CD4-positive, alpha-beta T cell treated with Interferon alpha-2 for 1 hour (primary cell): ENCODE measurements at places on chromosomes 7 and 10.

DNA sequence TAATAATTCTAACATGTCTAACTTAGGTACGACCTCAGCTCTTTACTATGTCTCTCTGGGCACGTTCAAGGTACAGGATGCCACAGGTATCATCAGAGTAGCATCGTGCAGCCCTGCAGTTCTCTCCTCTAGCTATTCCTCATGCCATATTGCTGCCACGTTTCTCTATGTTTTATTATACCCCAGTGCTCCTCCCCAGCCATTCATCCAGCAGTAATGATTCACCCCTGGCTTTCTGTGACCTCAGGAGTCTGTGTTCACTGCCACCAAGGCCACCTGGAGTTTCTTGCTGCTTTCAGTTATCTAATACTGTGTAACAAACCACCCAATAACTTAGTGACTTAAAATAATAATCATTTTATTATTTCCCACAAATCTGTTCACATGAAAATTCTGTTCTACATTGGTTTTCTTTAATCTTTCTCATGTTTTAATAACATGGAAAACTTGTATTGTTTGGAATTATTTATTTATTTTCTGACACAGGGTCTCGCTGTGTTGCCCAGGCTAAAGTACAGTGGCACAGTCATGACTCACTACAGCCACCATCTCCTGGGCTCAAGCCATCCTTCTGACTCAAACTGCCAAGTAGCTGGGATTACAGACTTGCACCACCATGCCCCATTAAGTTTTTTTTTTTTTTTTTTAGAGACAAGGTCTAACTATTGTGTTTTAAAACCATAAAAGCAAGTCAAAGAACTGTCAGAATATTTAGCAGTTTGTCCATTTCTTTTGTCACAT, 21.8 kb downstream of the REEP3 start:
- DNase-seq: no peak

GRCh38 chr10:19505320-19506312, 310.6 kb upstream of the PLXDC2 start:
- no peak for DNase-seq

GRCh38 chr10:34187201-34187600, 627.9 kb downstream of the PARD3 start:
- no peak for DNase-seq

GRCh38 chr10:63760708-63761047, 239.5 kb downstream of the REEP3 start:
- no peak for DNase-seq

GRCh38 chr7:92720604-92721350, 115.6 kb downstream of the CDK6 start:
- no peak for DNase-seq

DNA sequence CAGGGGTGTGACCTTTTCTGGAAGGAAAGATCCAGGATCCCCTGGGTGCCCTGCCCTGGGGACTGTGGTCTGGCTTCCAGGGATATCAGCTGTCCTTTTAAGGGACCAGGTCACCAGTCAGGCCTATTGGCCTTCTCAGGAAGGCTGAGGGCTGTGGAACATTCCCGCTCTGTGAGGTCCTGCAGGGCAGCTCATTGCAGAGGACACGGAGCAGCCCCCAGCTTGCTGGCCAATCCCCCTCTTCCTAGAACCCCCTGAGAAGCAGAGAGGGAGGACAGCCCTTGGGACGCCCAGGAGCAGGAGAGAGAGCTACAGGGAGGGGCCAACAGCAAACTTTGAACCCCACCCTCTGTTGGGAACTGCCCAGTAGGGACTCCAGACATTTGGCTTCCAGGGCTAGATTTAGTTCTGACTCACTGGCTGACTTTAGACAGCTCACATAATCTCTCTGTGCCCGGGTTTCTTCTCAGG, 67.9 kb upstream of the COL13A1 start:
- no peak for DNase-seq

GRCh38 chr10:49141541-49142332, 7.9 kb upstream of the FAM170B start:
- DNase-seq: no peak

- no peak for DNase-seq
Measured at GRCh38 chr10:97822261-97822687, 27.4 kb upstream of the GOLGA7B start.

DNA sequence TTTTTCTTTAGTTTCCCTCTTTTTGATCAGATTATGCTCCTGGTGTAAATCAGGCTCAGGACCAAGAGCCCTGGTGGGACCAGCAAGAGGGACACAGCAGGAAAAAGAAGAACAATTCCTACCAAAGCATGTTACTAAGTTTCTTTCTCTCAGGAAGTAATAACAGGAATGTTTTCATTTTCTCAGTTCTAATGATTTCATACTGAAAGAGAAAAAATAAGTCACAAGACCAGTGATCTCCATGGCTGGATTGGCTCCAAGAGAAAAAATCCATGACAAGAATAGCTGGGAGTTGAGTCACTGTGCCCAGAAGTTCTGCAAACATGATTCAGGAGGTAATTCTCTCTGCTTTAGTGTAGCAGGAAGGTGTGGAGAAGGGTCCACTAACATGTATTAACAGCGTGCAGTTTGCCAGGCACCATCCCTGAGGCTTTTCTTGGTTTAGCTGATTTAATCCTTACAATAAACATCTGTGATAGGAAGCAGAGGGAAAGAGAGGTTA, 23.8 kb upstream of the IFIT2 start:
- DNase-seq: no peak

GRCh38 chr7:47661051-47661714, 79.3 kb upstream of the TNS3 start:
- no peak for DNase-seq
